ENCODE measurements at places on chromosomes 7 and 10.

GRCh38 chr10:103838862-103839518, 16.4 kb downstream of the SH3PXD2A start:
- DNase-seq = no peak

DNA sequence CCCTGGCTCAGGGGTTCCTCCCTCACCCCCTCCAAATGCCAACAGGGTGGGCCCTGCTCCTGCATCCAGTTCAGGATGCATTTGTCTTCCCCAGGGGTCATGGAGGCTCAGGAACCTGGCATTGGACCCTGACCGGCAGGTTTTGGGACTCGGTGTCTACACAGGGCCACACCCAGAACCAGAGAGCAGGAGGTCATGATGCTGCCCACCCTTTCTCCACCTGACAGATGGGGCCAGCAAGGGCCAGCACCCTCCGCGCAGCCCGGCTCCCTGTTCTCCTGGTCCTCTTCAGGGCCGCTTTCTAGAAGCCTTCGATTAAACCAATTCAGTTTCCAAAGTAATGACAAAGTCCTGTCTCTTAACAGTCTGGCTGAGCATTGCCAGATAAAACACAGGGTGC, 50.2 kb downstream of the CAMK2B start:
- no peak for DNase-seq

GRCh38 chr7:155603205-155603857, 41.1 kb upstream of the RBM33 start:
- no peak for DNase-seq

DNA sequence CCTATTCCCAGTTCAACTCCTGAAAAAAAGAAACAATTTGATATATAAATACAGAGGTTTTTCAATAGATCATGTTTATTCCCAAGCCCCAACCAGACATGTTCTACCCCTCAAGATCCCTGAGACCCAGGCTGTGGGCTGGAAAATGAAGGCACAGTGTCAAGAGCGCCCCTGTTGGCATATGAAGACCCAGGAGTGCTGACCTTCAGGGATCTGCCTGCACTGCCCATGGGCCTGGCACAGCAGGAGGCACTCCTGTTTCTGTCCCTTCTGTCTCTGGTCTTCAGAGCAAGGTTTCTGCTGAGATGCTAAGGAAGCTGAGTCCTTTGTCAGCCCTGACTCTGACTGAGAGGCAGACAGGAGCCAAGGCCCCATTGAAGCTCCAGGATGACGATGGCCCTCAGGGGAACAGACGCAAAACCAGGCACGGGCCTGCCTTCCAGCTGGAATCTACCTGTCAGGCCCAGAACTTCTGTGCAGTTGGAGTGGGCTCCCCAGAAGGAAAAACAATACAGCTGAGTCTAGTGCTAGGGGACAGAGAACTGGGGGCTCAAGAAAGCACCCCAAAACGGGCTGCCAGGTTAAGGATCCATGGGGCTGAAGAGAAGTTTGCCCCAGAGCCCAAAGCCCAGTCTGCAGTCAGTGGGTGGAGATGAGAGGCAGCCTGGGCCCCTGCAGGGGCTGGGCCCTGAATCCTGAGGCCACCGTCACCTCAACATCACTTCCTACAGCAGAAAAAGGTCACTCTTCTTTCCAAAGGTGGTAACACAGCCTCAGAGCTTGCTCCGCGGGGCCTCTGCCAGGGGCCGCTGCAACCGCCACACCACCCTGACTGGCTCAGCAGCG, 6.7 kb upstream of the AIFM2 start:
- DNase-seq = no peak

- peak; percentile 94 for DNase-seq
These were observed 71.6 kb downstream of the THSD7A start for GRCh38 chr7:11760372-11760771.

GRCh38 chr7:28688174-28688573, 270.0 kb downstream of the TRIL start:
- no peak for DNase-seq

- no peak for DNase-seq
These were observed 97.2 kb downstream of the GLRX3 start for GRCh38 chr10:130233426-130233825.

Measured in NCI-H1417 treated with DMSO at 0.1 percent for 48 hours (cell line).